Endothelial cell (in vitro differentiated cells): ENCODE measurements at places on chromosomes 3 and 15. TPM values are rescaled to one million over a fixed set of nuclear protein-coding genes. Genes with fewer than 3 reads are reported as not detected.

GRCh38 chr15:90039996-90040395, 38.9 kb downstream of the ZNF710 start:
- DNase-seq = no peak

- DNase-seq = no peak
Measured at GRCh38 chr15:100468285-100468684, 60.5 kb downstream of the CERS3 start.

DNA sequence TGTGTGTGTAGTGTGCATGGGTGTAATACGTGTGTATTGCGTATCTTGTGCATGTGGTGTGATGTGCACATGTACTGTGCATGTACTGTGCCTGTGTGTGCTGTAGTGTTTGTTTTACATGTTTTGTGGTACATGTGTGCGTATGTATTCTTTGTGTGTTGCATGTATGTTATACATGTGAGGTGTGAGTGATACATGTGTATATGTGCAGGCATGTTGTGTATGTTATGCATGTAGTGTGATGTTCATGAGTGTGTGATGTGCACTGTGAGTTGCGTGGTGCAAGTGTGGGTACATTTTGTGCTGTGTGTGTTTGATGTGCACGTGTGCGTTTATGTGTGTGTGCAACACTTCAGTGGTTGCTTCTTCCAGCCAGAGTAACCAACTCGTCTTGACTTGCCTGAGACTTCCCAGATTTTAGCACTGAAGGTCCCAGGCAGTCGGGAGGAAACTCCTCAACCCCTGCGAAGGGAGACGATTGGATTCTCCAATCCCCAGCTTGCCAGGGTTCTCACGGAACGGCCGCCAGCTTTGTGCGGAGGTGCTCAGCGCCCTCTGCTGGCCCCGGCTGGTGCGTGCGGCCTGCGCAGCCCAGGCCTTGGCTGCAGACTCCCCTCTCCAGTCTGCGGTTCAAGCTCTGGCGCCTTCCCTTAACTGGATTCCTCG, 3.6 kb downstream of the GALNT15 start:
- peak; percentile 91 for DNase-seq

GRCh38 chr3:88267-88666, 108.3 kb upstream of the CHL1 start:
- DNase-seq = no peak

DNA sequence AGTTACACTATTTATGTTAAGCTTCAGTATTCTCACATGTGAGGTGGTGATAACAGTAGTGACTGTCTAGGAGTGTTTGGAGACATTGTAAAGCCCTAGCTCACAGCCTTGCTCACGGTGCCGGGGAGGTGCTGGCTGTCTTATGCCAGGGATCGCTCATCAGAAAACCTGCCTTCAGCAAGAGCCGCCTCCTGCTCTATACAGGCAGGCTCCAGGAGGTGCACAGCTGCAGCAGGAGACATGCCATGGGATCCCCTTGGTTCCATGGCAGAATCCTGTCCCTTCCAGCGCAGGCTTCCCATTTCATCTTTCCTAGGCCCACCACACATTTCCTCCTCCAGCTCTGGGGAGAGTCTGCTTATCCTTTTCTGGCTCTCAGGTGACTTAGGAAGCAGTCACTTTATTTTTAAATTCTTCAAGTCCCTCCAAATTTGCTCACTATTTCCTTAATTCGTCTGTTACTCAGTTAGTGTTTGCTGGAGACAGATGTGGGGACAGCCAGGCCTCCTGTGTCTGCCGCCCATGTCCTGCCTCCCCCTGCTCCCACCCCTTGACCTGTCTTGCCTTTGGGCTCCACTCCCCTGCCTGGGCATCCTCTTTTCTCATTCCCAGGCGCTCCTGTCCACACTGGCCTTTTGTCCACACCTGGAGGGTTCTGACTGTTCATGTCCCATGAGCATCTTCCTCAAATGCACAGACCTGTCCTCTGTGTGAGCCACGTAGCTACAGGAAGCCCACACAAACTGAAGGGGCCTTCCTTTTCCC, 31.7 kb downstream of the SLCO2A1 start:
- DNase-seq = no peak

GRCh38 chr3:33149342-33149741, 35.5 kb downstream of the CRTAP start:
- no peak for DNase-seq

DNA sequence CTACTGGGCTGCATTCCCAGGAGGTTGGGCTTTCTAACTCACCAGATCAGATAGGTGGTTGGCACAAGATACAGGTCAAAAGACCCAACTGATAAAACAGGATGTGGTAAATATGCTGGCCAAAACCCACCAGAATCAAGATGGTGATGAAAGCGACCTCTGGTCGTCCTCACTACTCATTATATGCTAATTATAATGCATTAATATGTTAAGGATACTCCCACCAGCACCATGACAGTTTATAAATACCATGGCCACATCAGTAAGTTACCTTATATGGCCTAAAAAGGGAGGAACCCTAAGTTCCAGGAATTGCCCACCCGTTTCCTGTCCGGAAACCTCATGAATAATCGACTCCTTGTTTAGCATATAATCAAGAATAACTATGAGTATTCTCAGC, 31.6 kb downstream of the CFAP44 start:
- no peak for DNase-seq

DNA sequence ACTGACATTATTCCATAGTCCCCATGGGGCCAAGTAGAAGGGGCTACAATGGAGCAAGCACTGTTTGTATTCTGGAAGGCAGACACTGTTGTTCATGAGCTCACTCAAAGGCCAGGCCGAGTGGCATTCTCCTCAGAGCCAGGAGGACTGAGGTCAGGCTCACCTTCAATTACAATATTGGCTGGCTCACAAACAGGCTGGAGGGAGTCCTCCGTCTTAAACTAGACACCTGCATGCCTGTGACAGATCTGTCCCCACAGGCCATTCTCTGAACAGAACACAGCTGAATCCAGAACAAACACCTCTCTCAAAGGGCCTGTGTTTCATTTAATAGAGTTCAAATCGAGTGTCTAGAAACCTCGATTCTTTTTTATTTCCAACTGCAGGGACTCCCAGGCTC, 347.4 kb upstream of the PPP2R3A start:
- DNase-seq = no peak

DNA sequence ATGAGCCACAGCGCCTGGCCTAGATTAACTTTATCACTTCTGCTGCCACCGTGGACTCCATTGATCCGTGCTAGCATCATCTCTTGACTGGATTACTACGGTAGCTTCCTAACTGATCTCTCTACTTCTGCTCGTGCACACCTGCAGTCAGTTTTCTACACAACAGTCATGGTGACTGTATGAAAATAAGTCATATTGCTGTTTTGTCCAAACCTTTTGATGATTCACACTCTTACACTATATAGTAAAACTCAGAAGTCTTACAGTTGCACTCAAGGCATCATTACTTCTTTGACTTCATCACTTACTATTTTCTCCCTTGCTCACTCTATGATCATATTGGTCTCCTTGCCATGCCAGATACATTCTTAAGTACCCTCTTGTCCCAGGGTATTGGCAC, 10.1 kb downstream of the PDCD6IP start:
- DNase-seq = no peak

DNA sequence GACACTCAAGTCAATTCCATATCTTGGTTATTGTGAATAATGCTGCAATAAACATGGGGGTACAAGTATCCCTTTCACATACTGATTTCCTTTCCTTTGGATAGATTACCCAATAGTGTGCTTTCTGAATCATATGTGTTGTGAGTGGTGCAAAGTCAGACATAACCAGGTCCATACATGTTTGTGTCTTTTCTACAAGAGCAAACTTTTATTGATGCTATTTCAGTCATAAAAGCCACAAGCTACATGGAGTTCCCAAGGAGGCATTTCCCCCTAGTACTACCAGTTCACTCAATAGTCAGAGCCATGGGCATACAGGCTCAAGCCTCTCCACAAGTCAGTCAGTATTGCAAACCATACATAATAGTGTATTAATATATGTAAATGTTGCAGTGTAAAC, 10.1 kb downstream of the CEP63 start:
- DNase-seq = no peak

DNA sequence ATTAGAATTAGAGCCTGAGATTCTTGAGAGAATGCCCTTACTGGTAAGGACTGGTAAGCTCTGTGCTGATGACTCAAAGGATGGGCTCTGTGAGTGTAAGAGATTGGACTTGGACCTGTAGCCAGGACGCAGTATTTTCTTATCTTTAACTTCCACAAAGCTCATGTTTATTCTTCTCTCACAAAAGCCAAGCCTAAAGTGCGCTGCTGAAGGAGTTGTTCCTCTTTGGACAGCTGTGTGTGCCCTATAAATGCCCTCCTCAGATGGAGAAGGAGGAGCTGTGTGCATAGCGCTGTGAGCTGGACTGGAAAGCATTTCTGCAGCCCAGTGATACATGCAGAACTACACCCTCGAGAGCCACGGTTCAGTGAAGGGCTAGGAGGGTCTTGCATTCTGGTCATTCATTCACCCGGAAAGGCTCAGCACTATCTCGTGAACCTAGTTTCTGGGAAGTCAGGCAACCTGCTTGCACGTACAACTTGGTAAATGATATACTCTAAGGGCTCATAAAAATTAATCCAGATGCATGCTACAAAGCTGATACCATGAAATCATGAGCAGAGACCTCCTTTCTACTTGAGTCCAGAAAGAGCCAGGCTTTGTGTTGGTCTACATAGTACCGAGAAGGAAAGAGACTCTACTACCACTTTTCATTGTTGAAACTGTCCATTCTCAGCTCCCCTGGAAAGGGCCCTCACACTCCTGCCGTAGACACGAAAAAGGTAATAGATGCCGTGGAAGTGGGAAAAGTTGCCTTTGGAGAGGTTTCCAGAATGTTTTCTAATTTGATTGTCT, 103.0 kb upstream of the TBL1XR1 start:
- DNase-seq = no peak

DNA sequence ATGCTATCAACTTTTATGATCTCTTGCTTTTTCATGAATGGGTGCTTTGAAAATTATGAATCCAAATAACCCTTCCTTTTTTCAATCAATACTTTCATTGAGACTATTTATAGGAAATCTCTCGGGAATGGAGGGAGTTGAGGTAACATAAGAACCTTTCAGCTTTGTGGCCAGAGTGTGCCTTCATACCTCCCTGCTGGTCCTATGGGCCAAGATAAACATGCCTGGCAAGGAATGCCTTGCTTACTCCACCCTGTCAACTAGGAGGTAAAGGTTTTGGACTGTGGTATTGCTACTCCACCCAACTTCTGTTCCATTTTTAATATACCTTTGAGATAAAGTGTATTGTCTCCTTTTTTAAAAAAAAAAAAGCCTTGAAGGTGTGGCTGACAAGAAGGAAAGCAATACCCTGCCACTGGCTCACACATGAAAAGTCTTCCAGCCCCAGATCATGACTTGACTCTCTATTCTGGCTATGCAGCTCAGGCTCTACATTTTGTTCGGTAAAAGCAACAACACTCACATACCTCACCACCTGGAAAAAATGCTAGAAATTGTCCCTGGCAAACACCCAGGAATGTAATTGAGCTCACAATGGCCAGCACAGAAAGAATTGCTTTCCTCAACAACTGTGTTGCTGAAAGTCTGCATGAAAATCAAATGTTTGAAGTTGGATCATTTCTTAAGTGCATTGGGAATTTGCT, 35.8 kb downstream of the COL8A1 start:
- DNase-seq = no peak

- no peak for DNase-seq
Measured at GRCh38 chr3:16216373-16216935, 42.0 kb downstream of the GALNT15 start.

DNA sequence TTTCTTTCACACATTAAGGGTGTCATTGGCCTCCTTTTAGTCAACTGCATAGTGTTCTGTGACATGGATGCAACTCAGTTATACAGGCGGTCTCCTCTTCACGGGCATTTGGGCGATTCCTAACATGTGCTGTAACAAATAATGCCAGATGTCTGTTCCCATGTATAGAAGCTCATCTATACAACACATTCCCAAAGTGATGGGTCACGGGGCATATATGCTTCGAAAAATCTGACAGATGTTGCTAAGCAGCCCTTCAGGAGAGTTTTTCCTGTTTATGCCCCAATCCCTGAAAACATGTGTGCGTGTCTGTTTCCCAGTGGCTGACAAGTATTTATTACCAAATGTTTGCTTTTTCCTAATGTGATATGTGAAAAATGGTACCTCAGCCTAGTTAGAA, 25.8 kb downstream of the LRRK1 start:
- DNase-seq = no peak

GRCh38 chr3:80734920-80735319, 967.1 kb upstream of the ROBO1 start:
- DNase-seq = no peak

DNA sequence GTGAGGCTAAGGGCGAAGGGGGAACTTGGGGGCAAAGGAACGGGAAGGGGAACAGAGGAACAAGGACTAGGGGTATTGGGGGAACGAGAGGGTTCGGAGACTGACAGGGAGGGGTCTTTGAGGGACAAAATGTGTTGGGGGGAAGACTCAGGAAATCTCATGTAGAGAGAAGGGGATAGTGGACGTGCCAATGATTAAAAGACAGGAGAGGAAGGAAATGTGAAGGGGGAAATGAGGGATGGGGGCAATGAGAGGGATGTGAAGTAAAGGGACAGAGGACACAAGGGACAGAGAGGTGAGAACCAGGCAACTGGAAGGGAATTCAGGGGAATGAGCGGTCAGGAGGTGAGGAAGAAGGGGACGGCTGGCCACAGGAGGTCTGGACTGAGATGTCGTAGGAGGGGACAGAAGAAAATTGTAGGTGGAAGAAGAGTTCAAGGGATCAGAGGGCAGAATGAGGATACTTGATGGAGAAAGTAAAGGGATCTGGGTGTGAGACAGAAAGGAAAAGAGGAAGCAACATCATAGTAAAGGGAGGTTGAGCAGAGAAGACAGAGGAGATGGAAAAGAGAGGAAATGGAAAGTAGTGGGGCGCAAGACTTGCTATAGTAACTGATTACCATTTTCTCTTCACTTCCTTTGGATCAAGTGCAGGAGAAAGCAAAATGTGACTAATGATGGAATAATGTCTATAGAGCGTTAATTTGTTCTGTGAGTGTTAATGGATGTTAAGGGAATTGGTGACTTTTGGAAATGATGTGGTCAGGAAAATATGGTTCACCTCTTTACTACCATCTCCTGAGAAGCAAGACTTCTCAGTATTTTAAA, 749 bp downstream of the RAB8B start:
- no peak for DNase-seq

- DNase-seq = no peak
Measured at GRCh38 chr3:194315965-194316361, 35.2 kb downstream of the CPN2 start.

DNA sequence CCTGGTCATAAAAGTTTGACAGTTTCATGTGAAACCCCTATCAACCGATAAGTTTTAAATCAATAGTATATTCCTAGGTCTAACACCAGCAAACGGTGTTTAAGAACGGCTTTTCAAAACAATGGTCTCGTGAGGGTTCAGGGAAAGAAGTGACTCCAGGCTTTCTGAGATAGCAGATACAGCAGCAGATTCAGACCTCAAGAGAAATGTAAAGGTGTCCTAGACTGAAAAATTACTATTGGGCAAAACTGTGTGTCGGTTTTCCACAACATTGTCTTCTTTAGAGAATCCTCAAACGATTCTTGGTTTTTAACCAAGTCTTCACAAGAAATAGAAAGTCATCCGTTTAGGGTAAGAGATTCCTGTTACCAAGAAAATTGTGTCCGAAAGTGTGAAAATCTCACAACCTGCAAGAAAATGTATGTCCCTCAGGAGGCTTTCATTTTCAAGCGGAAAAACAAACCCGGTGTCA, 1.2 kb downstream of the SETD2 start:
- peak; percentile 8 for DNase-seq

- no peak for DNase-seq
Measured at GRCh38 chr15:31470756-31471155, 144.1 kb downstream of the KLF13 start.

The INSYN1 gene
- 4.8 TPM for total RNA-seq

The CRYGS gene
- 5.8 TPM for total RNA-seq

The PARP14 gene
- total RNA-seq = 41.9 TPM

The PRKCI gene
- 39.7 TPM for total RNA-seq

The ADAMTS9 gene
- 261 TPM for total RNA-seq

The RSL24D1 gene
- total RNA-seq = 58.0 TPM

The SYNM gene
- 1.7 TPM for total RNA-seq
